ENCODE measurements at places on chromosomes 6 and 20.

DNA sequence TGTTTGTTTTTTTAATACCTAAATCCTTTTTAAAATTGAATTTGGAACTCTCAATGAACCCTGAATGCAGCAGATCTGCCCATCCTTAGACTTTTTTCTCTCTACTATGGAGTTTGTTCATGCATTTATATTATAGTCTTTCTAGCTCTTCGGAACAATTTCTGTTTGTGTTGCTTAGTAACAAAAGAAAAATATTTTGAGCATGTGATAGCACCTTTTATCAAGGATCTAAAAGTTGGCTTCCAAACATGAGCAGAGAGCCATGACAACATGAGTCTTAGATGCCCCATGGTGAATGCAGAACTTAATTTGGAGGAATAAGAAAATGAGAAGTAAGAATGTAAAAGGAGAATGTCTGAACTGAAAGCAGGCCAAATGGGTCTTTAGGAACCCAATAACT, 133.7 kb downstream of the EDN1 start:
- DNase-seq: no peak

- no peak for DNase-seq
Observed at GRCh38 chr20:51384875-51385274, 157.6 kb downstream of the NFATC2 start.

DNA sequence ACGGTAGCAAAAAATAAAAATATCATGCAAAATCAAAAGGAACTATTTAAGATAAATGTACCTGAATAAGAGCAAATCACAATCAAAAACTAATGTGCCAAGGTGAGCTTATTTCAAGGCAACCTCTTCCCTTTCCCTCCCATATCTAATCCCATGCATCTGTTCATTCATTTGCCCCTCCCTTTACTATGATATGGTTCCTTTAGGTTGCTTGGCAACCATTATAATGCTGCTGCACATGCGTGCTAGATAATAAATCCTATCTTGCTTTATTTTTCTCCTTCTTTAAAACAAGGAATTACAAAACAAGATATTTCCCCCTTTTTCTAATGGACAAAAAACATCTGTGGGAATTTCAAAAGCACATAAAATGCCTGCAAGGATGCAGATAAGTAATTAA, 318.2 kb upstream of the POU3F2 start:
- DNase-seq: no peak

- DNase-seq: no peak
Observed at GRCh38 chr20:12906361-12906760, 102.4 kb upstream of the SPTLC3 start.

DNA sequence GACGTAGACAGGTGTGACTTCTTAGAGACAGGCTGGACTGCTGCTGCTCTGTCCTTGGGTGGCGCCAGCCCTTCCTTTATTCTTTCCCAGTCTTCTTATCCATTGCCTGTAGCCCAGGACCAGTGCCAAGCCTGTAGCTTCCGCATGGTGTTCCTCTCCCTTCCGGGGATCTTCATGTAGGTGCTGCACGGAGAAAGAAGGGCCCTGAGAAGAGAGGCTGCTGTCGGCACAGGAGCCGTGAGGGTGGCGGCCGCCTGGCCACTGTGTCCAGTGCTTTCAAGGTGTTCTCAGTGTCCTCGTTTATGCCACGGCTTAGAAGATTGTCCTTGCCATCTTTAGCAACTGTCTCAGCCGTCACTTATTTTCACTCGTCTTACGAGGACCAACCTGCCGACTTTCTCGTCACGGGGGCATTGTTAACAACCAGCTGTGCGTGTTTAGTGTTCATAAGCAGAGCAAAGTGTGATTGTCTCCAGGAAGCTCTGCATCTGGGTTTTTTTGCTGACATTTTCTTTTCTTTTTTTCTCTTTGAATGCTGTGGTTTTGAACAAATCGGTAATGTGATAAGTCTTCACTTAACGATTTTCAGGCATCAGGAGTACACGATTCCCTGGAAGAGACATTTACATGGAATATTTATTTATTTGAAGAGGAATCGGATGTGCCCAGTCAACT, 61.2 kb downstream of the PPP1R14C start:
- DNase-seq: no peak

DNA sequence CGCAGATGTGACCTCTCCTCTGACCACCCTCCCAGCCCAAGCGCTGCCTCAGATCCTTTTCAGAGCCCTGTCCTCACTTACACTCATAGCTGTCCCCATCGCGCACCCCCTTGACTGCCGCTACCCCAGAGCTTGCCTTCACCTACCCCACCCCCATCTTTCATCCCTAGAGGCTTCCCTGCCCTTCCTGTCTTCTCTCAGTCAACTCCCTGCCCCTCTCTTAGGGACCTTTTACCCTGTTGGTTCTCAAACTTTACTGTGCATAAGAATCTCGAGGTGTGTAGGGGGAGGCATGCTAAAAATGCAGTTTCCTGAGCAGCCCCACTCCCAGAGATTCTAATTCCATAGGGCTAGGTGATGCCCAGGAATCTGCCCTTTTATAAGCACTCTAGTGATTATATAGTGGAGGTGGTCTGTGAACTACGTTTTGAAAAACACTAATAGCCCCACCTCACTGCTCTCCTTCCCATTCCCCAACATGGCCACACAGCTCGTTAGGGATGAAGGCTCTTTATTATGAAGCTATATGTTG, 725 bp downstream of the TM9SF4 start:
- DNase-seq: no peak

GRCh38 chr6:9789201-9789600, 625.7 kb downstream of the TFAP2A start:
- peak; percentile 19 for DNase-seq

GRCh38 chr6:45818655-45819054, 197.0 kb downstream of the CLIC5 start:
- no peak for DNase-seq

DNA sequence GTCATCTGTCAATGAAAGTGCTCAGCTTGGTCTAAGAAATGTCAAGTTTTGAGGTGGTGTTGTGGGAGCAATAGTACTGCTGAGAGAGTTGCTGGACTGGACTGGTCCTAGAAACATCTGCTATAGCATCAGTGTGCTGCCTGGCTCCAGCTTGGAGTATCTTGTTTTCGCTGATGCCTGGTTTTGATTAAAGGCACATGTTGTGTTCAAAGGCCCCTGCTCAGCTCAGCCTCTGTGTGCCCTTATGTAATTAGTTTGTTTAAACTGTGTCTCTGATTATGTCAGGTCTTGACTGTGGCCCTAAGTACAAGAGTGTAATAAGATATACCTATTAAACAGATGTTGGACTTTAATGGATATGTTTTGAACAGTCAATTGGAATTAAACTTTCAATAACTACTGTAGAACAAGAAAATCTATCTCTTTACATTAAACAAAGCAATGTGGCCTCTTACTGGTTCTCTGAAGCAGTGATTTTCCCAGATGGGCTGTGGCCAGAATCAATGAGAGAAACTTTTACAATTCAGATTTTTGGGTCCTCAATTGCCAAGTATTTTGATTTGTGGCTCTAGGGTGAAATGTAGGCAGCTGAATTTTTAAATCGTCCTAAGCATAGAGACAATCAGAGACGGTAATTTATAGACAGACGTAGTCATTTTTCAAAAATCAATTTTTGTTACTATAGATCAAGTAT, 668.2 kb downstream of the DHX35 start:
- no peak for DNase-seq

GRCh38 chr20:1490643-1491195, 501 bp downstream of the SIRPB2 start:
- no peak for DNase-seq

DNA sequence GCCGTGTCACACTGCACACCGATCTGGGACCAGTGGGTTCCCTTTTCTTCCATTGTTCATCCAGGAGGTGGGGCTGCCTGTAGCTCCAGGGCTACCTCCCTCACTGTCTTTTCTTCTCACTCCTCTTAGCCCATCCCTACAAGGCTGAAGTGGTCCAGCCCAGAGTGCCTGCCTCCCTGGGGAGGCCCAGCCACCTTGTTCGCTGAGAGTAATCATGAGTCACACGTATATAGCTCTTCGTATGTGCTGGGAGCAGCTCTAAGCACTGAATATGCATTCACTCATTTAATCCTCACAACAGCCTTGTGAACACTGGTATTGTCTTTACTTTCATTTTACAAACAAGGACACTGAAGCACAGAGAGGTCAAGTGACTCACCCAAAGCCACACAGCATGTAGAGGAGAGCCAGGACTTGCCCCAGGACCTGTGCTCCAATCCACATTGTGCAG, 14.7 kb upstream of the CCDC167 start:
- DNase-seq: no peak

GRCh38 chr6:84798257-84798656, 33.9 kb upstream of the TBX18 start:
- no peak for DNase-seq
